Ovary (tissue), 10 donors: ENCODE measurements at places on chromosomes 11 and 22. TPM values are rescaled to one million over a fixed set of nuclear protein-coding genes. Genes with fewer than 3 reads are reported as not detected.

- no peaks in the 10 kb centered on the region for H3K27me3 ChIP-seq
- no peaks in the 10 kb centered on the region for H3K36me3 ChIP-seq
- H3K4me1 ChIP-seq: peaks cover 2% of the 10 kb centered on the region
- H3K4me3 ChIP-seq: no peak overlapping the region
These were observed 68.9 kb downstream of the NECTIN1 start for GRCh38 chr11:119659971-119660723.

DNA sequence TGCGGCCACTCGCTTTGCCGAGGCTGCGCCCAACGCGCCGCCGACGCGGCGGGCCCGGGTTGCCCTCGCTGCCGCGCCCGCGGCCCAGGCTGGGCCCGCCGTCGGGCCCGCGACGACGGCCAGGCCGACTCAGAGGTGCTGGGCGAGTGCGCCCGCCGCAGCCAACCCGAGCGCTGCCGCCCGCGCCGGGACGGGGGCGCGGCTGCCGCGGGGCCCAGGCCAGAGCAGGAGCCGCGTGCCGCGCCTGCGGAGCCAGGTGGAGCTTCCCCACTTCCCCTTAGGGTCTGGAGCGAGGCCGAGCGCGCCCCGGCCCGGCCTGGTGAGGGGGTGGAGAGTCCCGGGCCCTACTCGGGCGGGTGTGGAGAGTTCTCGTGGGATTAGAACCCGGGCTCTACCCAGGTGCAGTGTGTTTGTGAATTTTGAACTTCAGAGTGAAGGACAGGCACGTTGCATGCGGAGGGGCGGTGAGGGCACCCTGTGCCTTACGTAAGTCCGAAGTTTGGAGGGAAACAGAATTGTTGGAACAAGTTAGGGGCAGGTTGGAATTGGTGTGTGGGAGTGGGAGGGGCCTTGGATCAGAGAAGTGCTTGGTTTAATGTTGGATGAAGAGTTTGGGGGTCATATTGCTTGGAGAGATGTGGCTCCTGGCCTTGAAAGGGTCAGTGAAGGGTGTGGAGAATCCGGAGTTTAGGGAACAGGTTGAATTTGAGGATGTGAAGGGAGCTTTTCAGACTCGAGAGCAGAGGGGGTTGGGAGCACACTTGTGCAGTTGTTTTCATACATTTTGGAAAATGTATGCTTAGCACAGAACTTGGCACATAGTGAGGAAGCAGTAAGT, 697 bp downstream of the RNF169 start:
- peaks cover 5% of the 10 kb centered on the region for H3K4me1 ChIP-seq
- H3K4me3 ChIP-seq: peak overlapping the region; percentile 90
- no peaks in the 10 kb centered on the region for H3K27me3 ChIP-seq

DNA sequence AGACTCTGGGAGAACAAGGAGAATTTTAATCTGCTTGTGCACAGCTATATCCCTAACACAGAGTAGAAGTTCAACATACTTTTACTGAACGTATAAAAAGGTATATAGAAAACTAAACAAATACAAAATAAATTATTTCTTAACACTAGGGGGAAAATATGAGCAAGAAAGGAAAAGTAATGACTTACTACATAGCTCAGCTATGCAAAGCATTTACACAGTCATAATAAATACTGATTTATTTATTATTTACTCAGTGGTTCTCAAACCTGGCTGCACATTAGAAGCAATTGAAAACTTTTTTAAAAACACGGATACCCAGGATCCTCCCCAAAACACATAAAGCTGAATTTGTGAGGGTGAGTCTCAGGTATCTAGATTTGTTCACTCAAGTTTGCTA, 182.5 kb downstream of the TTC28 start:
- H3K27me3 ChIP-seq: no peaks in the 10 kb centered on the region
- no peak for DNase-seq
- no peak overlapping the region for H3K4me3 ChIP-seq

CARD18 gene
- total RNA-seq: not detected

HEPN1 gene
- not detected for total RNA-seq

CDCA5 gene
- 2.8 TPM for total RNA-seq

MGAT3 gene
- total RNA-seq: 2.8 TPM

GPHA2 gene
- total RNA-seq: not detected

RIBC2 gene
- 1.4 TPM for total RNA-seq

MRGPRX3 gene
- not detected for total RNA-seq

SLC22A12 gene
- total RNA-seq: not detected
